ENCODE measurements at places on chromosomes 7 and 10. TPM values are rescaled to one million over a fixed set of nuclear protein-coding genes. Genes with fewer than 3 reads are reported as not detected.

DNA sequence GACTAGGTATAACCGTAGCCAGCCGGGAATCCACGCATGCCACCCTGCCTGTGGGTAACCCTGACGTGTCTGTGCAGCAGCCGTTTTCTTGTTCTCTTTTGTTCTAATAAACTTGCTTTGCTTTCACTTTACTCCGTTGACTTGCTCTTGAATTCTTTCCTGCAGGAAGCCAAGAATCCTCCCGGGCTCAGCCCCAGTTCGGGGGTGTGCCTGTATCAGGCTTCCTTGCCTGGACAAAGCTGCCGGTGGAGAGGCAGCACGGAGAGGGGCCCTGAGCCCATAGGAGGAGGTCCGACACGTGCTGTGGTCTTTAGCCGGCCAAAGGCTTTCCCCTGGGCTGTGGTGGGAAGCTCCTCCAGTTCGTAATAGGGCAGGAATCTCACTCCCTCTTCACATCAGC lies 256.5 kb upstream of the PPP2R2D start:
- DNase-seq, result no peak

- DNase-seq, result no peak
These were observed 8.6 kb upstream of the ZMIZ2 start for GRCh38 chr7:44740055-44740454.

DNA sequence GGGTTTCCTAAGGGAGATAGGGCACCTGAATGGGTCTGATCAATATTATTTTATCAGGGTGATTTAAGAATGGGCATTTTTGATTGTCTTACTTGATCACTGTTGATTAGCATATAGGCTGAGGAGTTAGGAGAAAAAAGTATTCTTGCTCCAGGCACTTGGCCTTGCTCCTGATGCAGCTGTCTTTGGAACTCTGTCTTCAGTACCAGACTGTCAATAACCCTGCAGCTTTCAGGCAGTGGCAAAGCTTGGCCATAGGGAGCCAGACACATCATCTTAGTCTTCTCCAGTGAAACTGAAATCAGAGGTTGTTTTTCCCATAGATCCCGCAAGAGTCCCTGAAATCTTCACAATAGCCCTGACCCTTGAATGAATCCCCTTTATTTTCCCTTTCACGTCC lies 47.2 kb downstream of the EXOC4 start:
- DNase-seq, result no peak

GRCh38 chr10:48224979-48225560 lies 49.4 kb downstream of the FRMPD2 start:
- no peak for DNase-seq

DNA sequence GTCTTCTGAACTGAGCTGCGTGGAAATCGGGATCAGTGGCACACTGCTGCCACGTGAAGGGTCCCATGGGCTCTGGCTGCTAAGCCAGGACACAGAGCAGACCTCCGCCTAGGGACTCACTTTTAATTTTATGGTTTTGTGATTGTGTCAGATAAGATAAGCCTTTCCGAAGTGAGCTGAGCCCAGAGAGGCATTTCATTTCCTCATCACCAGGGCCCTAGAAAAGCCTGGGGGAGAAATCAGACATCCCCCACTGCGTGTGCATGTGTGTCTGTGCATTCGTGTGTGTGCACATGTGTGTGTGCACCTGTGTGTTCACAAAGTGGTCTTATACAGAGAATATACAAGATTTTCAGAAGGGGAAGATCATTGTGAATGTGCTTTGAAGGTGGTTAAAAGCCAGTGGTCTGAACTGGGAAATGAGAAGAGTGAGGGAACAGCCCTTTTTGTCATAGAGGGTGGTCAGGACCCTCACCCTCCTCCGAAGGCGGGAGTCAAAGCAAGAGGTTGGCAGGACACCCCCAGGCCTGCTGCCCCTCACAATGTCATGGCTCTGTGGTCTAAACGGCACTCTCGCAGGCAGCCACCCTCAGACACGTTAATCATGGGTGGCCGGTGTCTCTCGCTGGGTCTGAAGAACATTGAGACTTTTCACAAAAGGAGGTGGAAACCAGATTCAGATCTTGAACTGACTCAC lies 176.1 kb upstream of the PFKP start:
- DNase-seq, result no peak

- no peak for DNase-seq
These were observed 253.3 kb downstream of the SEMA3A start for GRCh38 chr7:83941300-83941699.

Gene SPDYE16
- total RNA-seq, result 0.74 TPM

Data from ovary (tissue), 10 donors.